ENCODE measurements at places on chromosomes 3 and 15. TPM values are rescaled to one million over a fixed set of nuclear protein-coding genes. Genes with fewer than 3 reads are reported as not detected.

SLC27A2 gene
- under 0.01 TPM for total RNA-seq

FBLN2 gene
- 43.0 TPM for total RNA-seq

GOLGA8K gene
- not detected for total RNA-seq

TIGIT gene
- not detected for total RNA-seq

TMEM45A gene
- 20.7 TPM for total RNA-seq

ANKUB1 gene
- total RNA-seq: not detected

CYP11A1 gene
- total RNA-seq: 1.8 TPM

PRR20G gene
- total RNA-seq: not detected
